ENCODE measurements at places on chromosomes 2 and 18.

DNA sequence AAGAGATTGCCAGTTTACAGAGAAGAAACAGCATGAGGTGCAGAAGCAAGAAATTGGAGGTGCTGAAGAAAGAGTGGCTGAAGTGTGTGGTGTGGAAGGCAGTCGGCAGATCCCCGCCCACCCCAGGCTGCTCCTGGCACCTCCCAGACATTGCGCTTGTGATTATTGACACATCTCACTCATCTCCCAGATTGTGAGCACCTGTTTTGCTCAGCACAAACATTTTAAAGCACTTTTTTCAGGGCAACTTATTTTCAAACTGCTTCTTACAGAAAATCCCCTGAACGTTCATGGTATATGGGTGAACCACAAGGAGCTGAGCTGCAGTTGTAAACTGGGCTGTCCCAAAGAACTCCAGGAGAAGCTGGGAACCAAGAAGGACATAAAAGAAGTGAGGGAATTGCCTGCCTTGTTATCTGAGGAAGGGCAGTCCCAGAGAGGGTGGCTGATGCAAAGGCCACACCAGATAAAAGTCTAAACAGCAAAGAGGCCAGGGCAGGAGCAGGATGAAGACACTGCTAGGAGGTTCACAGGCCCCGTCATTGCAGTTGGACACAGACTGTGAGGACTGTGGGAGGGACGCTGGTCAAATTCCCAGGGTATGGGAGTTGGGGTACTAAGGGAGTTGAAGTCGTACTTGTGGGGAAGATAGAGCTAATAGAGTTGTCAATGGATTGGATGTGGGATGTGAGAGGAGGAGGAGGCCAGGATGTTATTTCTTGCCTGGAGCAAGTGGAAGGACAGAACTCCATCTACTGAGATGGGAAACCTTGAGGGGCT is 65.1 kb downstream of the INPP4A start:
- no peak for DNase-seq

- no peak for DNase-seq
These were observed 377.3 kb downstream of the LNPK start for GRCh38 chr2:175624785-175625184.

GRCh38 chr2:73283545-73284295 is 558 bp downstream of the FBXO41 start:
- DNase-seq = no peak

DNA sequence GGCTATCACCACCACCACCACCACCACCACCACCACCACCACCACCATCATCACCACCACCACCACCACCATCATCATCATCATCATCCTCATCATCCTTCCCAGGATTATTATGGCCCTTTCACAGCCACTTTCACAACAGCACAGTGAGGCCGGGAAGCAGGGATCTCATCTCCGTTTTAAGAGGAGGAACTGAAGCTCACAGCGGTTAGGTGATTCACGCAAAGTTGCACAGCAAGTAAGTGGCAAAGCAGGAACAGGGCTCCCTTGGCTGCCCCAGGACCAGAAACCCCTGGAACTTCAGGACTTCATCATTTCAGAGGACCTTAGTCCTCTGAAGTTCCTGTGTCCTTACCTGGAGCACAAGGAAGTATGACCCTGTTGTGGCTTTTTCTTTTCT is 26.8 kb downstream of the MRPL35 start:
- DNase-seq = no peak

- DNase-seq = peak; percentile 89
These were observed 1.8 kb upstream of the SATB2 start for GRCh38 chr2:199459286-199460100.

- no peak for DNase-seq
These were observed 9.2 kb downstream of the BOK start for GRCh38 chr2:241567776-241568175.

DNA sequence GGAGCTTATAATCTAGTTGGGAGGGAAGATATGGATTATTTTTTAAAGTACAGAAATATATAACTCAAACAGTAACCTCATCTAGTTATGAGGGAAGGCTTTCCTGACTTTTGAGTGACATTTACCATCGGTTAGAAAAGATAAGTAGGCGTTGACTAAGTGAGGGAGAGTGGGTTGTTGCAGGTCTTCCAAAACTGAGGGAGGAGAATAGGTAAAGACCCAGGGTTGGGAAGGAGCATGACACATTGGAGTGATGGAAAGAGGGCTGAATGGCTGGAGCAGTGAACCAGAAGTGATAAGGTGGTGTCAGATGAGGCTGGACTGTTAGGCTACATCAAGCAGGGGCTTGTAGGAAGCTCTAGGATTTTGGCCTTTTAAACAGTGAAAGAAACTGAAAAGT is 10.6 kb upstream of the NUP35 start:
- no peak for DNase-seq

DNA sequence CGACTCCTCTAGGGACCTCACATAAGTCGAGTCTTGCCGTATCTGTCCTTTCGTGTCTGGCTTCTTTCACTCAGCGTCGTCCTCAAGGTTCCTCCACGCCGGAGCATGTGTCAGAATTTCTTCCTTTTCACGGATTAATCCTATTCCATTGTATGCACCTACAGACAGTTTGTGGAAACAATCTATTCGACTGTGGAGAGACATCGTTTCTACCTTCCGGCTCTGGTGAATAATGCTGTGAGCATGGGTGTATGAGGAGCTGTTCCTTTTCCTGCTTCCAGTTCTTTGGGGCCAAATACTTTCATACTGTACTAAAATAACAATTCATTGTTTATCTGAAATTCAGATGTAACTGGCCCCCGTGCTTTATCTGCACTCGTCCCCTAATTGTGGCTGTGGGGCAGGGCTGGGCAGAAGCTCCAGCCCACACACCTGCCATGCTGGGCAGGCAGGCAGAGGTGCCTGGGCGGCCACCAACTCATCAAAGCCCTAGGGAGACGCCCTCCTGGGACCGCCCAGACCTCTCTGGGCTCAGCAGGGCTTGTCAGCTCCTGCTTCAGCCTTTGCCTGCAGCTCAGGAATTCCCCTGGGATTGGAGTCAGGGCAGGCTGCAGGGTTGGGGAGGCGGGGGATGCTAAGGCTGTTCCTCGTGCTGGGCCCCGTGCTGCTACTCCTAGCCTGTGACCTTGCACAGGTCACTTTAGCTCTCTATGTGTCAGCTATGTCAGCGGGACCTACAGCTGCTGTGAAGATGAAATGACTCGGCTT is 14.5 kb downstream of the GPC1 start:
- no peak for DNase-seq

DNA sequence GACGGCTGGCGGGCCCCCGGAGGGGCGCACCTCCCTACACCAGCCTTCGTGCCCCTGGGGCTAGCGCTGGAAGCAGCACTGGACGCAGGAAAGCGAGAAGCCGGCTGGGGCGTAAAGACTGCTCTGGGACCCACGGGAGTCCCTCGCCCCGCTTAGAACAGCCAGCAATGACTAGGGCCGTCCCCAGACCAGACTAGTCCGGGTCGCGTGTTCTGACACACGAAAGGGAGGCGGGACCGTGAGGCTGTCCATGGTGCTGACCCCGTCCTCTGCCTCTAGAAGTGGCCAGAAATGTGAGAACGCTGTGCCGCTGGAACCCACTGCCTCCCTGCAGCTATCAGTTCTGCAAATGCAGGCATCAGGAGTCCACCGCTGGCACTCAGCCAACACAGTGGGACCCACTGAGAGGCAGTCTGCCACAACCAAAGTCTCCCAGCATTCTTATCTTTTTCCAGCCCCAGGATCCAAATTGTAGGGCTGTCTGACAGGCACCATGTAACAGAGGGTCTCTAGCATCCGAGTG is at the start of gene UCN:
TSS of gene UCN (minus strand) at position 87 of the 523 bp plus-strand sequence. CDS start 550 bp downstream, outside the sequence.
- DNase-seq = no peak

- no peak for DNase-seq
These were observed 66.2 kb upstream of the FOSL2 start for GRCh38 chr2:28326469-28326805.

DNA sequence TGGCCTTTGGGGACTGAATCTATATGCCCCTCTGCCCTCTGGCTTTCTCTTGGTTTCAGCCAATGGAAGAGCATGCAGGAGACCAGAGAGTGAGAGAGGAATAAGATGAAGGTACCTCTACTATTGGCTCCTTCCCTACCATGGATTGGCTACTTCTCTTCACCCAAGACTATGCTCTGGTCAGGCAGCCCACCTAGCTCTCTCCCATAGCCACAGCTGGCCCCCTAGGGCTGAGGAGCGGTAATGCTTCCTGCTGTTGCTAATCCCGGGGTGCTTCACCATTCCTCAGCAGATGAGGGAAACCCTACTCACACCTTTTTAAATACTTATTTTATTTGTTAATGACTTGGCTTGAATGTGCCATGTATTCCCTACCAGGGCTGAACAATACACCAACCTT is 142.4 kb downstream of the MREG start:
- DNase-seq = no peak

GRCh38 chr2:18824325-18824790 is 235.0 kb upstream of the NT5C1B start:
- DNase-seq = no peak

GRCh38 chr18:76405681-76406356 is 89.2 kb downstream of the ZNF516 start:
- DNase-seq = no peak

- DNase-seq = no peak
These were observed 303.9 kb downstream of the LRATD1 start for GRCh38 chr2:14936426-14936825.

GRCh38 chr2:134441153-134441863 is 187.4 kb downstream of the MGAT5 start:
- DNase-seq = no peak

DNA sequence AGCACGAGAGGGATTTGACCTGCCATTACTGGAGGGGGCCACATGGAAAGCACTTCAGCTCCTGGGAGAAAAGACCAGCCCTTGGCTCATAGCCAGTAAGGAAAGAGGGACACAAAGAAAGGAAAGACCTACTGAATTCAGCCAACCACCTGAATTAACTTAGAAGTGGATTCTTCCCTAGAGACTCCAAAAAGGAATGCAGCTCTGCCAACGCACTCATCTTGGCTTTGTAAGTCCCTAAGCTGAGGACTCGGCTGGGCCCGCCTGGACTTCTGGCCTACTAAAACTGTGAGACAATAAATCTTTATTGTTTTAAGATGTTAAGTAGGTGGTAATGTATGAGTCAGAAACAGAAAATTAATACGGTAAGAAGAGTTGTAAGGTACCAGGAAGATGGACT is 11.5 kb downstream of the ATF2 start:
- no peak for DNase-seq
